Muscle of leg (tissue), 16 donors: ENCODE measurements at places on chromosomes 16 and 17.

- DNase-seq = no peak
Observed at GRCh38 chr17:57905875-57906455, 49.2 kb downstream of the CUEDC1 start.

- DNase-seq = peak; percentile 24
Observed at GRCh38 chr17:37742116-37742761, 2.6 kb downstream of the HNF1B start.

DNA sequence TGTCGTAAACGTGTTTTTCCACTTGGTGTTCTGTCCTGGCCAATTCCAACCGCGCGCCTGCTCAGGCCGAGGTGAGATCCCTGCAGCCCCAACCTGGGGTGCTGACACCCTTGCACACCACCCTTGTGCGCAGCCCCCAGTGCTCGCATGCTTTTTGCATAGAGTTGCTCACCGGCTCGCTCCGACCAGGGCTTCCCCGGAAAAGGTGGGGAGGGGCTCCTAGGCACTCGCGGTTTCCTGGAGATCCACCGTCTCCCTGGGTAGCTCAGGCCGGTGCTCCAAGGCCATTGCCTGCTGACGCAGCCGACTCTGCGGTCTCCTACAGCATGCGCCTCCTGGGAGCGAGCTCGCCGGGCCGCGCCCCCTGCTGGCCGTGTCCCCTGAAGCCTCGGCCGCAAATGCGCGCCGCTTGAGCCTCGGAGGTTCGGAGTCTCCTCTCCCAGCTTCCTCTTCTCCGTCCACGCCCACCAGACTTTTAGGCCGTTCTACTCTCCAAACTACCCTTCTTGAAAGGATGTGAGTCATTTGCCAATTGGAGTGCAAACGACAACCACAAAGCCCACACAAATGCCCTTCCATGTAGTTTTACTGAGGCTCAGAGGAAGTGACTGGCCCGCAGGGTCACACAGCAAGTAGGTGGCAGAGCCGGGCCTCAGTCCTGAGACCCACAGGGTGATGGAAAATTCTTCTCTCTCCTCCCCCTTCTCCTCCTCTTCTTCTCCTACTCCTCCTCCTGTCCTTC is 7.2 kb upstream of the PDP2 start:
- DNase-seq = peak; percentile 88

GRCh38 chr17:78242024-78242742 is 10.8 kb downstream of the TMEM235 start:
- DNase-seq = no peak

GRCh38 chr17:43352579-43353331 is 46.0 kb upstream of the ARL4D start:
- DNase-seq = no peak

DNA sequence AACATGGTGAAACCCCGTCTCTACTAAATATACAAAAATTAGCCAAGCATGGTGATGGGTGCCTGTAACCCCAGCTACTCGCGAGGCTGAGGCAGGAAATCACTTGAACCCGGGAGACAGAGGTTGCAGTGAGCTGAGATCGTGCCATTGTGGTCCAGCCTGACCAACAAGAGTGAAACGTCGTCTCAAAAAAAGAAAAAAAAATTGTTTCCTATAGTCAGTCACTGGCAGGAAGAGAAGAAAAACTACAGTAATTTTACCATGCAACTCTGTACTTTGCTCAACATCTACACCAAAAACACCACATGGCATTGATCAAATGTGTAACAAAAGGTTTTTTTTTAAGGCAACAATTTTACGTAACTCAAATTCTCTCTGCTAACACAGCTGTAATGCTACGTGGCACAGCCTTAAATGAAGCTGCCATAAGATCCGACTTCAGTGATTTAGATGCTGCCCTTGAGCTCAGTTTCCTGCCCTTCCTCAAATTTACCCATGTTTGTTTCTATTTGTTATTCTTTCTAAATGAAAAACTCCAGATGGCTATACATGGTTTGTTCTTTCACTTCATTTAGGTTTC is 40.2 kb downstream of the CNOT1 start:
- DNase-seq = no peak

GRCh38 chr16:59899940-59900339 is 1165.8 kb upstream of the GOT2 start:
- no peak for DNase-seq

DNA sequence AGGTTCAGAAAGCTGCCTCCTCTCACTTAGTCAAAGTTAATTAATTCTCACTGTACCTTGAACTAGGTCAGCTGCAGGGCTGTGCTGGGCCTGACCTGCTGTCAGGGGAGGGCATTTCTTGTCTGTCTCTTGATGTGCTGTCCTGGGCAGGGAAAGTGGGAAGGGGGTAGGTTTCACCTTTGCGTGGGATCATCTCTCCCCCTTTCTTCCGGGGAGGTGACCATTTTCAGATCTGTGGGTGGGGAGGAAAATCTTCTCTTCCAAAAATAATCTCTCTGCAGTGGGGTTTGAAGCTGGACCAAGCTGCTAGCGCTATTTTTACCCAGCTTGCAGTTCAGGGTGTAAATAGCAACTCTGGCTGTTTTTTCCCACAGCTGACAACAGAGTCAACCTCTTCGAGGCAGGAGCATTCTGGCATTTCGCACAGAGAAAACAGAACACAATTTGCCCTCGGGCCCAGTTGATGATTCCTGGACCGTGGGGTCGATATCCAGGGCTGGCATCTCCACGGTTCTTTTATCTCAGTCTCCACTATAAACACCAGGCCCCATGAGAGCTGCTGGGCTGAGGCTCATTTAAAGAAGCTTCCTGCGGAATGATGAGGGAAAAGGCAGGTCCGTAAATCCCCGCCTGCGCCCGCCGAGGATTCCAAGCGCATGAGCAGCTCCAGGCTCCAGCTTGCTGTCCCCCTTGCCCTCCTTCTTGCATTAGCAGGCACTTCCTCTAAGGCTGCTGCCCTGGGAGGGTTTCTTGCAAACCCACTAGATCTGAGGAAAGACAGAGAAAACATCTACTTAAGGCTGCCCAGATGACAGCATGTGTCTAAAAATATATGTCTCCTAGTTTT is 93.9 kb downstream of the YPEL2 start:
- peak; percentile 85 for DNase-seq

DNA sequence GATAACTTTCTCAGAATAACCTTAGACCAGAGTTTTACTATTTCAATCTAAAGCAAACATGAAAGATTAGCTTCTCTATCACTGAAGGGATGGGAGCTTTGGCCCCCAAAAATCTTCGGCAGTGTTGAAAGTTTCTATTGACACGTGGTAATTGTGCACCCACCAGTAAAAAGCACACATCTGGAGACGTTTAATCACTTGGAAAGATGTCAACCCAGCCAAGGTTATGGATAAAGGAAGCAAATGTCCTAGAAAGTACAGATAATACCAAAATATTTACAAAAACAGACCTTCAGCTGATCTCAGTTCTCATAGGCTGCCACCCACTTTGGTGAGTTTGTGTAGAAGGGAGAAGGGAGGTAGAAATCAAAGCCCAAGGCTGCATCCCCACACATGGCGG is 5.3 kb downstream of the MYCBPAP start:
- DNase-seq = peak; percentile 32

- no peak for DNase-seq
Observed at GRCh38 chr16:78494674-78495073, 395.2 kb downstream of the WWOX start.

DNA sequence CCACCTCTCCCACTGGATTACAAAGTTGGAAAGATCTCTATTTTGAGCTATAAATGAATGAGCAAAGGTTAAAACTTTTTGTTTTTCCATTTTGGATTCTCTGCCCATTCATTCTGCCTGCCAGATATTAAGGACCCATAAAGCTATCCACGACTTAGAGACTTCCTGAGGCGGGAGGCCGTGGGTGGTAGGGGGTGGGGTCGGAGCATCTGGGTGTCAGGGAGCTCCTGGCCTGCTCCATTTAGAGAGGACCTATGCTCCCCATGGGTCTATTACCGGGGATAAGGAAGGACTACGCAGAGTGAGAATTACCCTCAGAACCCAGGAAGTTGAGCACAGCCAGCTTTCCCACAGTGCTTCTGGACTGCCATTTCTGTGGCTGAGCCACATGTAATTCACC is 45.8 kb downstream of the MARF1 start:
- DNase-seq = no peak

DNA sequence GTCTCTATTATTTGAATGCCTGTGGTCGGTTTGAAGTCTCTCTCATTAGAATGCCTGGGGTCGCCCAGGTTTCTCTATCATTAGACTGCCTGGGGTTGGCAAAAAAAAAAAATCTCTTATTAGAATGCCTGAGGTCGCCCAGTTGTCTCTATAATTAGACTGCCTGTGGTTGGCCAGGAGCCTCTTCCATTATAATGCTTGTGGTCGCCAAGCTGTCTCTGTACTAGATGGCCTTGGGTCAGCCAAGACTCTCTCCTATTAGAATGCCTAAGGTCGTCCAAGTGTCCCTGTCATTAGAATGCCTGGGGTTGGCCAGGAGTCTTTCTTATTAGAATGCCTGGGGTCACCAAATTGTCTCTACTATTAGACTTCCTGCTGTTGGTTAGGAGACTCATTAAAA is 2228.4 kb downstream of the TP53TG3F start:
- DNase-seq = no peak

GRCh38 chr17:6729531-6729930 is 16.4 kb upstream of the SLC13A5 start:
- no peak for DNase-seq

- DNase-seq = peak; percentile 97
Observed at GRCh38 chr17:70654706-70655105, 485.4 kb downstream of the KCNJ2 start.

- no peak for DNase-seq
Observed at GRCh38 chr17:50832267-50832863, 3.0 kb upstream of the WFIKKN2 start.
